ENCODE measurements at places on chromosomes 1 and 21. TPM values are rescaled to one million over a fixed set of nuclear protein-coding genes. Genes with fewer than 3 reads are reported as not detected.

DNA sequence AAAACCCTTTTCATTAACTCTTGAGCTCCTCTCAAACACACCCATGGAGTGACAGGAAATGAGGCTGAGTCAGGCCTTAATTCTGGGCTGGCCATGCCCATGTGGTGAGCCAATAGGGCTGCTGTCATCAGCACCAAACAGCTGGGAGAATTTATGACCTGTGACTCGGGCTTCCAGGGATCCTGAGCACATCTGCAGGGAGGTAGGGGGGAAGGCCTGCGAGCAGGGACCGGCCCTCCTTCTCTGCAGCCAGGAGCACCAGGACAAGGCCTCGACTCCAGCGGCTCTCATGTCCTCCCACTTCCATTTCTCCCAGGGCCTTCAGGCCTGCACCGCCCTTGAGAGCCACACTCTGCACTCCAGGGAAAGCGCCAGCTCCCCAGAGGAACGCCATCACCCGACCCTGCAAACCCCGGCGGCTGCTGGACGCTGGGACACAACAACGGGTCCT, 14.6 kb downstream of the RIPK4 start:
- no peak for DNase-seq

DNA sequence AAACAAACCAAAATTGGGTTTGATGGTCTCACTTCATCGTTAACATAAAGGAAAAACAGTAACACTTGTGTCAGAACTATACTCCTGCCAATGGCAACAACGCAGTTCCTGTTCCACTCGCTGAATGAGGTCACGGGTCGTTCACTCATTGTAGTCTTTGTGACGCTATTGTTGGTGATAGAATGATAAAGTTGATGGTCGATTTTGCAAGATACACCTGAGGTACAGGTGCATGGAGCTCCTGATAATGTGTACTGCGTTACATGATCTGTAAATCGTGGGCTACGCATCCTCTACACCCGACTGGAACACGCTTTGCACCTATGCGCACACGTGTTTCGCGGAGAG, 391 bp upstream of the CENPS start:
- no peak for DNase-seq

- DNase-seq = no peak
These were observed 62.4 kb downstream of the NMNAT2 start for GRCh38 chr1:183355797-183356196.

DNA sequence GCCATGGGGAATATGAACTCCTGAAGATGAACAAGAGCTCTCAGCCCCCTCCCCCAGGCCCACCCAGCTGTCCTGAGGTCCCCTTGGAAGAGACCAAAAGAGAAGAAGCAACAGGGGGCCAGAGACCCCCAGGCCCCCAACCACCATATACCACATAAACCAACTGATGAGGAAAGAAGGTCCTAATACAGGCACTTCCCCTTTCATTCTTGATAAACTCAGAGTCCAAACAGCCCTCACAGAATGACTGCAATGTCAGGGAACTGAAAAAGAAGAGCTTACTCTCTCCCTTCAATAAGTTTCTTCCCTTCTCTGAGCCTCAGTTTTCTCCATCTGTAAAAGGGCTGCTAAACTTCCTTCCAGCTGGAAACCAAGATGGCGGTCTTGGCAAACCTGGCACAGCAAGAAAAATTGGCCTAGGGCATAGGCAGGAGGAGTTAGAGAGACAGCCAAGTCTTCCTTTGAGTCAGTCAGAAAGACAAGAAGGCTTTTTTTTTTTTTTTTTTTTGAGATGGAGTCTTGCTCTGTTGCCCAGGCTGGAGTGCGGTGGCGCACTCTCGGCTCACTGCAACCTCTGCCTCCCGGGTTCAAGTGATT, 90.5 kb downstream of the VWA5B1 start:
- DNase-seq = no peak

DNA sequence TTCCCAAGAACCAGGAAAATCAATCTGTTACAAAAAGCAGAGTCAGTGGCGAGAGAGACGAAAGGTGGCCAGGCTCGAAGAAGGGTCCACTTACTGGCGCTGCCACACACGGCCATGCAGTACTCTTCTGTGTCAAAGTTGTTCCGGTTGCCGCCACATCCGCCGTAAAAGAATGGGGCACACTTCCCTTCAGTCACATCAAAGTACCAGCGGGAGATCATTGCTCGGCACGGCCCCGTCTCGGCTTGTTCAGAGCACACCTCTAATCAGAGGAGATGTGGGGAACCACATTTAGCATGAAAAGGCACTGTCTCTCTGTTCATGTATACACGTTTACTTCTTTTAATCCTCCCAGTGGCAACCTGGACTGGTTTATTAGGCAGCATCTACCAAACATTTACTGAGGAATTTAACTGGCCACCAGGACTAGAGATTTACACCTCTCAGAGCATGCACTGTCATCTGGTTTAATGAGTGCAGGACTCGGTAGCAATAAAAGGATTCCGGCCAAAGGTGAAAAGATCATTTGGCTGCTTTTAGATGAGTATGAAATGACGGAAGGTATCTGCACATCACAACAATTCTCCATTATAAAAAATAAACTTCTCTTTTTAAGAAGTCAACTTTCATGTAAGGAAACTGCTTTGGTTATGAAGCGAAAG, 170.5 kb downstream of the APP start:
- no peak for DNase-seq

DNA sequence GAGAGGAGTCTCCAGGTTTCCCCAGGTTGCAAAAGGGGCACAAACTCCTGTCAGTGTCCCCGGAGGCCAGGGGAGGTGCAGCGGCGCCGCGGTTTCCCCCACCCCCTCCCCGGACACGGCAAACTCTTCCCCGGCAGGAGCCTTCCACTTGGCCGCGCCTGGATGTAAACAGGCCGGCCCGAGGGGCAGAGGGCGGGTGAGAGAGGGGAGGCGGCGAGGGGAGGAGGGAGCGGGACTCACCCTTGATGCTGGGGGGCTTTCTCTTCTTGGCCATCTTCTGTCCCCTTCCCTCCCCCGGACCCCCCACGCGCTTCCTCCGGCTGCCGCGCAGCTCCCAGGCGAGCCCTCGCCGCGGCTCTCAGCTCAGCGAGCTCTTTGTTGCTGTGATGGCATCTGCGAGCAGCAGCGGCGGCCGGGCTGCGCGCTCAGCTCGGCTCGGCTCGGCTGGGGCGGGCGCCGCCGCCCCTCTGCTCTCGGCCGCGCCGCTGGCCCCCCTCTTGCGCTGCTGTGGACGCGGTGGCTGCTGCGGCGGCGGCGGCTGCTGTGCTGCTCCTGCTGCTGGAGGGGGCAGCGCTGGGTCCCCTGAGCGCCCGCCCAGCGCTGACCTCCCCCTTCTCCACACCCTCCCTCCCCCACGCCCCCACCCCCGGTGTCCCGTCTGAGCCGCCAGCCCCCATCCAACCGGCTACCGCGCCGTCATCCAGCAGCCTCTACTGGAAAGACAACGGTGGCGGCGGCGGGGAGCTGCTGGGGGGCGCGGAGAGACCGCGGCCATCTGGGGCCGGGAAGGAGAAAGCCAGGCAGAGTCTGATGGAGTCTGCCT, 4.9 kb upstream of the SLC44A5 start:
- DNase-seq = peak; percentile 78

DNA sequence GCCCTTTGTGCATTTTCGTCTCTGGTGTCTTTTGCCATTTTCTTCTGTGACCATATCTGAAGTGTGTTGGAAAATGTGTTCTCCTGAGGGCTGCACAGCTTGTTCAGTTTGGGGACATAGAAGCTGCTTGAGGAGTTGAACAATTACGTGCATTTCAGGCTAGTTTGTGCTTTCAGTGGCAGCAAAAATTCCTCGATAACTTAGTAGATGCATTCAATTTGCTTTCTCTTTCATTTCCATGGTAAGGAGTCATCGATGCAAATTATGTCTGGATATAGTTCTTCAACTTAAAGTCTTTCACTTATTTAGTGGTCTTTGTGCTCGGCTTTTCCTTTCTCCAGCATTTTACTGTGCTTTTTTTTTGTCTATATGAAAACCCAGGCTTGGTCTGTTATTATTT, 441.5 kb downstream of the PLA2G4A start:
- DNase-seq = no peak

DNA sequence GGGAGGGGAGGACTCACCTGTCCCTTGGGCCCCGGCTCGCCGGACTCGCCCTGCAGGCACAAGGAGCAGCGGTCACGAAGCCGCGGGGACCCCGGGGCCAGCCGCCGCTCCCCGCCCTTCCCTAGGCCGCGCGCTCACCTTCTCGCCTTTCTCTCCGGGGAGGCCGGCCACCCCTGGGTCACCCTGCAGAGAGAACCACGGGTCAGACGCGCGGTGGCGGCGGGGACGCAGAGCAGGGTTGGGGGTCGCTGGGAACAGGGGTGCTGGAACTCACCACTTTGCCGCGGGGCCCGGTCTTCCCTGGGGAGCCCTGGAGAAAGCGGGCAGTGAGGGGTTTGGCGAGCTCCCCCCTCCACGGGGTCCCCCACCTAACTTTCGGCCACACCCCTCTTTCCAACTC, 13.3 kb downstream of the COL9A2 start:
- no peak for DNase-seq

DNA sequence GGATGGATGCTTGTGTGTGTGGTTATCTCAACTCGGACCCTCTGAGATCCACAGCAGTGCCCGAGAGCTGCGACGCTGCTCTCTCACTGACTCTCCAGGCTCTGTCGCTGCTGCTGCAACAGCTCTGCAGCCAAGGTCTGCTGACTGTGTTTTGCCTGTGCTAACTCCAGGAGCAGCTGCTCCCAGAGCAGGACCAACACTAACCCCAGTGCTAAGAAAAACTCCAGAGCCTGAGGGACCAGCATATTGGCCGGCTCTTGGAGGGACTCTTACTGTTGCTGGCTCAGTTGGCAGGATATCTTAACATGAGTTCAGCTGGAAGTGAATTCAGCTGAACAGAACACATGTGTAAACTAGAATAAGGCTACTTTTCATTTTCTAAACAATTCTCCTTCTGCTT, 4.4 kb downstream of the LCE2C start:
- no peak for DNase-seq

DNA sequence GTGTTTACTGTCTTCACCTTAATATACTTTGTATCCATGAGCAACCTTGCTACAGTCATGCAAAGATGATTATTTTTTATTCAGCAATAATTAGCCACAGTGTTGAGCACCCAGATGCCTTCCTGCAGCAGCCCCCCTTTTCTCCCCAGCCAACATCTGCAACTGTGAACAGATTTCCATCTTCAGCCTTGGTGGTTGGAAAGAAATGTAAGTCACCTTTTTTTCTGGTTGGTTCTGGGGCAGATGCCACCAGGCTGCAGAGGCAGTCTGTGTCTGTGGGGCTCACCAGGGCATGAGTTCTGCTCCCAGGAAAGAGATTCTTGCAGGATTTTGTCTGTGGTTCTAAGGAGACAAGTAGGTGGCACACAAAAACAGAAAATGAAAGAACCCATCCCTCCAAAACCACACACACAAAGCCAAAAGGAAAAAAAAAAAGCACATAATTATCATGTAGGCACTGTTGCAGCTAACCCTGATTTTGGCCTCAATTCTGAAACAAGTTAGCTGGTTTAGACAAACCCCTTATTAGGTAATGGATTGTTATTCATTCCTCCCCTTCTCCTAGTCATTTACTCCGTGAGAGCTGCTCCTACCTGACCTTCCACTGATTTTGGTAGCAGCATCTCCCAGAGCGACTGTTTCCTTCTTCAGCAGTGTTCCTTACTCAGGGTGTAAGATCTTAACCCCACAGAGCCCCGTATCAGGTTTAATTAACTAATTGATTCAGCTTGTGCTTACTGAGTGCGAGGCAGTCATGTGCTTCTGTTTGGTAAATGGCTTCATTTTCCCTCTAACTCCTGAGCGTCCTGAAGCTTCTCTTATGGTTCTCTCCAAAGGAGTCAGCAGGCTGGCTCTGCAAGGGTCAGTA, 36.5 kb downstream of the GALNT2 start:
- DNase-seq = no peak

- no peak for DNase-seq
These were observed 400.1 kb downstream of the NEGR1 start for GRCh38 chr1:71882226-71882625.

DNA sequence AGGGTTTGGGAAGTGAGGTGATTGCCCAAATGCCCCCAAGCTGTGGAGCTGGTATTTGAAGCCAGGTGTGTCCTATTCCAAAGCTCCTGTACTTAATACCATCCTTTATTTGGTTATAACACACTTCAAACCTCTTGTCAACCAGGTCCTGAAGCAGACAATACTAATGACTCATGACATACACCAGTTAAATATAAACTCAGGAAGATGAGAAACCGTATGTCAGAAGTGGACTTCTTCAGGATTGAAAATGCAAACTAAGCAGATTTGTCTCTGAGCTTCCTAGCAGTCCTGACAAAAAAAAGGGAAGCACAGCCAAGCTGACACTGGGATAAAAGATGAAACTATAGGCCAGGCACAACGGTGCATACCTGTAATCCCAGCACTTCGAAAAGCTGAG, 70.6 kb downstream of the ALPL start:
- no peak for DNase-seq

- DNase-seq = no peak
These were observed 311.7 kb upstream of the LRRC7 start for GRCh38 chr1:69256036-69256435.

- no peak for DNase-seq
These were observed 44.1 kb downstream of the NGF start for GRCh38 chr1:115293899-115294298.

DNA sequence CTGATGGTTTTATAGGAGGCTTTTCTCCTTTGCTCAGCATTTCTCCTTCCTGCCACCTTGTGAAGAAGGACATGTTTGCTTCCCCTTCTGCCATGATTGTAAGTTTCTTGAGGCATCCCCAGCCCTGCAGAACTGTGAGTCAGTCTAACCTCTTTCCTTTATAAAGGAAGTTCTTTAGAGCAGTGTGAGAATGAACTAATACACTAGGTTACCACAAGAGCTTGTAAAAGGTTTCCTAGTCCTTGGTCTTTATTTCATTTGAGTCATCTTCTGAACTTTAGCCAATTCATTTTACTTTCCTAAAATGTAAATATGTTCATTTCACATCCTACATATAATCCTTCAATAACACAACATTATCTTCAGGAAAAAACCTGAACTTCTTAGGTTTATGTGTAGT, 365.3 kb downstream of the HHIPL2 start:
- DNase-seq = no peak

GRCh38 chr1:247338723-247339275, 7.1 kb upstream of the ZNF496 start:
- no peak for DNase-seq

DNA sequence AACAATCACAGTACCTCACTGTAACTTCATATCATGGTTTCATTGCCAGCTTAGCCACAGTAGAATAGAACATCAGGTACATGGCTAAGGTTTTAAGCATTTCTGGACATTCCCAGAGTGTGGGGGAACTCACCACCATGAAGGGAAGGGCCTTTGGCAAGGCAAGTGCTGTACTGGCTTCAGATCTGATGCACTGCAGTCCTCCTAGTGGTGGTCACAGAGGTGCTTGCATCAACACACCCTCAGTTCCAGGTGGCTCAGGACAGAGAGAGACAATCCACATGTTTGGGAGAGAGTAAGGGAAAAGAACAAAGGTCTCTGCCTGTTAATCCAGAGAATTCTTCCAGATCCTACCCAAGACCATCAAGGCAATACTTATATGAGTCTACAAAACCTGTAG, 528.4 kb upstream of the RGS18 start:
- DNase-seq = peak; percentile 68

Gene SUSD4
- total RNA-seq = 0.53 TPM

Gene NBPF12
- total RNA-seq = 30.7 TPM

Gene SLAMF7
- not detected for total RNA-seq

Gene RPE65
- not detected for total RNA-seq

Gene RCC2
- total RNA-seq = 333 TPM

Gene MAP3K21
- 9.4 TPM for total RNA-seq

All from endodermal cell (in vitro differentiated cells).